Anterior cingulate cortex (tissue), 58 donors: ENCODE measurements at places on chromosomes 2 and 18.

DNA sequence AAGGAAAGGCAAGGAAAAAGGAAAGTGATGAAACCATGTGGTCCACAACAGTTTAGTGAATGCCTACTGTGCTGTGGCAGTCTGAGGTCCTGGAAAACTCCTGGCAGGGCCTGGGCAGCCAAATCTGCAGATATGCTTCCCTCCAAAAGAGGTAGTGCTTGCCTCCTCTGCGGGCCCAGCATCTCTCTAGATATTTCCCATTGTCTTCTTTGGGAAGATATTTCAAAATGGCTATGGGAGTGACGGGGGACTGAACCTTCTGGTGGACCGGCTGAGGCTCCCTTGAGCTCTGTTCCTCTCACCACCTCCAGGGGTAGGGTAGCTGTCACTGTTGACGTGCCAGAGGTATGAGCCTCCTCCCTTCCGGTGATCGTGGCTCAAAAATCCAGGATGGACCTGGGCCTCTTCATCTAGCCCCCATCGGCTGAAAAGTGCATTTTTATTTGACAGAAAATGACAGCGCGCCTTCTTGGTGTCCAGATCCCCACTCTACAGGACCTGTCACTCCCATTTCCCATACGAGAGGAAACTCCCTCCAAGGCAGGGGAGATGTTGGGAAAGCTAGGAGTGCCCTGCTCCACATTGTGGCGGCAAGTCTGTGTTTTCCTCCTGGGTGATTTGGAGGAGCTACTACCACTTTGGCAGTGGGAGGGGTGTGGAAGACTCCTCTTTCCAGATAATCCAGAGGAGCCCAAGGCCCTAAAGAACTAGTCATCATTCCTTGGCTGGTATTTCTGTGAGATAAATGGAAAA is 9.4 kb upstream of the PAX3 start:
- no peak for DNase-seq

DNA sequence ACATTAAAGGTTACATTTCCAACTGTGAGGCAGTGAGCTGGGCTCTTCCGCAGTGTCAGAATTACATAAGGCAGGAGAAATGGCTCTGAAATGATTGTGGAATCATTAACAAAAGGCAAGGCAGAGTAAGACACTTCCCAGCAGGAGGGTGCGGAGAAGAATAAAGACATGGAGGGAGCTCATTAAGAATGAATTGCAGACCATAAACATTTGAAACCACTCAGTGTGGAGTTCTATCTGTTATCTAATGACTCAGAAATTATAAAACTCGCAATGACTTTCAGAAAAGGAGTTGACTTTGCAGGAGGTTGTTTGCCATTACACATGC is 77.0 kb downstream of the SMIM21 start:
- DNase-seq, result no peak

- no peak for DNase-seq
Observed at GRCh38 chr2:44549856-44550255, 188.1 kb downstream of the CAMKMT start.

GRCh38 chr2:146131048-146131447 is 1611.1 kb upstream of the ZEB2 start:
- no peak for DNase-seq

DNA sequence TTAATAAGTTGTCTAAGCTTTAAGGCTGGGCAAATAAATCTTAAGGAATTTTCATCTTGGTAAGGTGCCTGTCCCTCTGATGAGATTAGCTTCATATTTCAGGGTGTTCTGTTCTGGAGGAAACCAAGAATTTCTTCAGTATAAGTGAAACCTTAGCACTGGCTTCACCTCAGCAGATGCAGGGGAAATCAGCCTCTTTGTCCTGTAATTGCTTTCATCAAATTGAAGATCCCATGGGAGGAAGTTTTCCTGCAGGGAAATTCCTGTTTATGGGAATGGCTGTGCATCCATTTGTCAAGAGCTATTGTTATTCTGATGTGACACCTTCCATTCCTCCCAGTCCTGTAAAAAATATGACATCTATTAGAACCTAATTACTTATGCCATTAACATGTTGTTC is 174.5 kb downstream of the PTPRM start:
- no peak for DNase-seq

DNA sequence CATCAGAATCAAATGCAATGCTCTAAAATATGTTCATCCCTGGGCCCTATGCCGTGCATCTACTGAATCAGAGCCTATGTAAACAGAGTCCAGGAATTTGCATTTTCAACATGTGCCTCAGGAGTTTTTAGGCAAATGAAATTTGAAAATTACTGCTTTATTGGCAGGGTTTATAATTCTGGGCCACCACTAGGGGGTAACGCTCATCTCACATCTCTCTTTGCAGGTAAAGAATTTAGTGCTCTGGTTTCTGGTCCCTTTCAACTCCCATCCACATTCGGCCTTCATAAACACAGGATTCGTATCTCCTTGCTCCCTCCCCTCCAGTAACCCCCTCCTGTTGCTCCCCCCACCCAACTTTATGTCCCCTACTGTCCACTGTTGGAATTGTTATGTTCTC is 49.3 kb downstream of the LYPD6B start:
- no peak for DNase-seq

GRCh38 chr18:55119016-55119415 is 159.8 kb upstream of the CCDC68 start:
- no peak for DNase-seq

DNA sequence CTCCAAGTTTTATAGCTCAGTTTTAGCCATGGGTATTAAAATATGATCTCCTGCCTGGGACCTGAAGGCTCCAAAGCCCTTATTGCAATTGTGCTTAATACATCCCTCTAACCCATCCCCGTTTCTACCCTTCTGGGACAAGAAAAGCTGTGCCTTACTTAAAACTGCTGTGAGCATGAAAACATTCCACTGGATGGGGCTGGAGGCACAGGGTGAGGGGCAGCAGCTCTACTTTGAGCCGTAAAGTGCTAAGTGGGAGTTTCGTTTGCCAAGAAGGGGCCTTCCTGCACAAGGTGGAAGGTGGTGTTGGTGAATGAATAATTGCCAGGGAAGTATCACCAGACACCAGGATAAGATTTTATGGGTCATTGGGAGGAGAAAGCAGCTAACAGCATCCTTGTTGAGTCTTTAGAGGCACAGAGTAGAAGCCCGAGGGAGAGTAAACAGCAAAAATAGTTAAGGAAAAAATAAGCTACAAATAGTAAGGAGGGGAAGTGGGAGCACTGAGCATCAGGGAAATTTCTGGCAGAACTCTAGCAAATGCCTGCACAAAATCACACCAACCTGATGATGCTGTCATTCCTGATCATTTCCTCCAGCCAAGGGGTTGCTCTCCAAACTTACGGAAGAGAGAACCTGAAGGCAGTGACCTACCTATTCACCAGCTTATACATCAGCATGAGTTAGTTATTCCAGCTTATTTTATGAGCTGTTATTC is 218.4 kb downstream of the MREG start:
- no peak for DNase-seq

GRCh38 chr18:43812627-43813026 is 535.3 kb upstream of the SYT4 start:
- DNase-seq, result no peak

DNA sequence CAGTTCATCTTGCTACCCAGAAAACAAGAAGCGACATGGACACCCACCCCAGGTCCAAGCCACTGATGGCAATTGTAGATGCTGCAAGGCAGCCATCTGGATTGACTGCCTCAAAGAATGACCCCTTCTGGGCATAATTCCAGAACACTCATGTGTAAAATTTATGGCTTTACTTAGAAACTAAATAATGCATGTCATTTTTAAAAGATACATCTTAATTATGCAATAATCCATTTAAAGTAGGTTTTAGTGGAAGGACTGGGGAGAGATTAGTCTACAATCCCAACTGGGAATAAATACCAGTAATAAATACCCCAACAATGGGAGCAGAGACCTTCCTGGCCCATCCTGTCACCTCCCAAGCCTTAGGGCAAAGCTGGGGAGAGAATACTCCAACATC is 247.7 kb downstream of the SS18 start:
- no peak for DNase-seq

- no peak for DNase-seq
Observed at GRCh38 chr18:44521668-44522022, 159.0 kb upstream of the SETBP1 start.

- no peak for DNase-seq
Observed at GRCh38 chr18:34624551-34624950, 85.5 kb upstream of the DTNA start.

- no peak for DNase-seq
Observed at GRCh38 chr2:200747668-200748618, 63.8 kb upstream of the BZW1 start.

DNA sequence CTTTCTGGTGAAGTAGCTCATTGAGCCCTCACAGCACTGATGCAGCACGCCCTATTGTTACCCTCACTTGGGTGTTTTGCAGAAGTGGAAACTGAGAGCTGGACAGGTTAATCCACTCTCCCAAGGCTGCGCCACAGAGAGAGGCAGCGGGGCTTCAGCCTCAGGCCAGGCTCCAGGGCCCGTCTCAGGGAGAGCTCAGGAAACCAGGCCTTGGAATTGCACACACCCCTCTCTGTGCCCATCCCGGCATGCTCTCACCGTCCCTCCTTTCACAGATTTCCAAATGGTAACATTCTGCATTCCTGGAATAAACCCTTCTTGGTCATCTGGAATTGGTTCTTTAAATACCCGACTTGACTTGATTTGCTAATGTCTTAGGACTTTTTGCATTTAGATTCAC is 51.5 kb downstream of the TWIST2 start:
- no peak for DNase-seq

- no peak for DNase-seq
Observed at GRCh38 chr2:106011380-106011779, 182.7 kb downstream of the UXS1 start.

- DNase-seq, result no peak
Observed at GRCh38 chr2:217638533-217638932, 364.3 kb downstream of the TNS1 start.

GRCh38 chr18:27030421-27030820 is 154.7 kb downstream of the CHST9 start:
- peak; percentile 20 for DNase-seq

- DNase-seq, result no peak
Observed at GRCh38 chr2:181886192-181886591, 5.3 kb upstream of the ITPRID2 start.

- DNase-seq, result no peak
Observed at GRCh38 chr2:84052913-84053312, 406.2 kb downstream of the SUCLG1 start.

DNA sequence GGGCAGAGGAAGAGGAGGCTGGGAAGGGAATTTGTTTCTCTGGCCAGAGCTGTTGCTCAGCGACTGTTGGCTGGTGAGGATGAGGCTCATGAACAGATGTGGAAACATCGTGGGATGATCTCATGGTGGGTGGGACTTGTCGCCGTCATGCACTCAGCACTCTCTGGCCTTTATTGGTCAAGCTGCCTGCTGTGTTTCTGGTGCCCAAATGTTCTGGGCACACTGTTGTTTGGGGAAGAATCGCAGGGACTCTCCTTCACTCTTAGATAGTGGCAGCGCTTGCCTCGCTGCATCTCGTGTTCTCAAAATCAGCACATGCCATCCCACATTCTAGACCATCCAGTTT is 145.6 kb downstream of the AGAP1 start:
- DNase-seq, result peak; percentile 84

- no peak for DNase-seq
Observed at GRCh38 chr2:19362094-19362754, 3.8 kb upstream of the OSR1 start.

DNA sequence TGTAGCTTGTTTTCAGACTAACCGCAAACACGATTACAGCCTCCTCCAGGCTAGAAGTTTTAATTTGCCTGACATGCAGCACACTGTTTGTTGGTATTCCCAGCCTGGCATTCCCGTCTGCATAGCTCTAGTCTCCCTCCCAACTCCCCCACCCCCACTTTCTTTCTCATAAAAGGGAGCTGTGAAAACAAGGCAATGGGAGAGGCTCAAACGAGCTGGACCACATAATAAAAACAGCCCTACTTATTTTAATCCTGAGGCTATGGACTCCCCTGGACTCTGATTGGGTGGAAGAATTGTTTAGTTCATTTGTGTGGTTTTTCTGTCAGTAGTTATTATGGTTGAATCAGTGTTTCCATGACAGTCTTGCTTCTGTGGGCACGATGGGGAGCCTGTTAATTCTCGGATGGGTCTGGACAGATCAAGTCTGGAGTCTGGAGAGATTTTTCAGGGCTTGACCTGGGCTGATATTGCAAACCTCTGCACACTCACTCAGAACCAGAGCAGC is 1.2 kb downstream of the STON1 start:
- DNase-seq, result no peak

GRCh38 chr2:118669654-118670053 is 177.8 kb downstream of the EN1 start:
- no peak for DNase-seq

- DNase-seq, result no peak
Observed at GRCh38 chr2:71604726-71605120, 151.4 kb downstream of the DYSF start.

DNA sequence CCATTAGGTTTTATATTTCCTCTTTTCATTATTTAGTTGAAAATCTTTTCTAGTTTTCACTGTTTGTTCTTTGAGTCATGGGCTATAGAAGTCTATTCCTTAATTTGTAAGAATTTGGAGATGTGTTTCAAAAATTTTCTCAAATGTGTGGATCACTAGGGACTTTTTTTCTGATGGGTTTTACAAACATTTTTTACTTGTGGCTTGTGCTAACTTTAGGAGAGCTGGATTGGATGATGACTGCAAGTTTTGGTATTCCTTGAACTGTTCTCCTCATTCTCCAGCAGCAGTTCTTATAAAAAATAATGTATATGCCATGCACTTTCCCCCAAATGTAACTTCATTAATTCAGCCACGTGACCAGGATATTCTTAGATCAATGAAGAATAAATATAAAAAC is 94.7 kb upstream of the CWC22 start:
- DNase-seq, result no peak

DNA sequence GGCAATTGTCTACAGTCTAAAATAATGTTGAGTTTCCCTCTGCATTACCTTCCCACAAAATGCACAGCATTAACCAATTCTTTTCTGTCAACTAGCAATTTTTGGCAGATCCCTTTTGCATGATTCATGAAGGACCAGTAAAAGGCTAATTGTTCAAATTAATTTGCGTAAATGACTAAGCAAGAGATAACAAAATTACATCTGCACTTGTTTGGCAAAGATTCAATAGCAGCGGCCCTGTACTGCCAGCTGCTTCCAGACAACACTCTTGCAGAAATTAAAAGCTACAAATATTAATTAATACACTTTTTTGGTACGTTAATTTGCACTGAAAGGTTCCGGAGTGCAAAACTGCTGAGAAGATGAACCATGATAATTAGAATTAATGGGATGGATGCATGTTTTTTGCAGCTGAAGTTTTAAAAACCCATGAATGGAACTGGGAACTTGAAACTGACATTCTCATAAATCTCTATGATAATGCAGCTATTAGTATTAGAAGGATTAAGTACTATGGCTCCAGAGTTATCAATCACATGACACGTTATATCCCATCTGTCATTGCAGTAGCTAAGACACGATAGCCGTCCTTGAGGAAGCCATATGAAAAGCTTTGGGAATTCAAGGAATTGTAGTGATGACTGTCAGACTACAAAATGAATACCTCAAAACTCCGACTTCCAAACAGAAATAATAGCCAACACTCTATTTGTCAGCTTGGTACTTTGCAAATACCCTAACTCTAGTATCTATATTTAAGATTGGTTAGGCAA is 1268.3 kb upstream of the ACVR2A start:
- no peak for DNase-seq
